Fibroblast of villous mesenchyme (primary cell): ENCODE measurements at places on chromosomes 3 and 15. TPM values are rescaled to one million over a fixed set of nuclear protein-coding genes. Genes with fewer than 3 reads are reported as not detected.

Gene LEKR1
- 0.86 and 0.97 TPM in 2 replicates for total RNA-seq

Gene GXYLT2
- total RNA-seq, result 15.8 and 18.1 TPM in 2 replicates

Gene CYP1A2
- not detected in 2 replicates for total RNA-seq

Gene SPINK8
- not detected in 2 replicates for total RNA-seq

Gene ERICH6
- 0.32 and 0.43 TPM in 2 replicates for total RNA-seq

Gene GOLGA8S
- total RNA-seq, result under 0.01 TPM in 2 replicates

Gene EPHA3
- total RNA-seq, result under 0.01 and 0.64 TPM in 2 replicates

Gene MOBP
- total RNA-seq, result not detected in 2 replicates

Gene WDR93
- total RNA-seq, result under 0.01 TPM in 1 of 2 replicates, not detected in the other

Gene DOCK3
- total RNA-seq, result under 0.01 TPM in 2 replicates

Gene MTFMT
- total RNA-seq, result 18.0 and 30.7 TPM in 2 replicates

Gene AHSG
- total RNA-seq, result not detected in 2 replicates

Gene P2RY1
- total RNA-seq, result 0.32 and 0.43 TPM in 2 replicates

Gene C3orf62
- total RNA-seq, result 1.3 and 2.3 TPM in 2 replicates

Gene PLCL2
- 3.9 and 5.6 TPM in 2 replicates for total RNA-seq

Gene CCNB2
- 19.6 and 27.2 TPM in 2 replicates for total RNA-seq

Gene TNIK
- 5.2 and 7.7 TPM in 2 replicates for total RNA-seq
